ENCODE measurements at places on chromosomes 6 and 20.

DNA sequence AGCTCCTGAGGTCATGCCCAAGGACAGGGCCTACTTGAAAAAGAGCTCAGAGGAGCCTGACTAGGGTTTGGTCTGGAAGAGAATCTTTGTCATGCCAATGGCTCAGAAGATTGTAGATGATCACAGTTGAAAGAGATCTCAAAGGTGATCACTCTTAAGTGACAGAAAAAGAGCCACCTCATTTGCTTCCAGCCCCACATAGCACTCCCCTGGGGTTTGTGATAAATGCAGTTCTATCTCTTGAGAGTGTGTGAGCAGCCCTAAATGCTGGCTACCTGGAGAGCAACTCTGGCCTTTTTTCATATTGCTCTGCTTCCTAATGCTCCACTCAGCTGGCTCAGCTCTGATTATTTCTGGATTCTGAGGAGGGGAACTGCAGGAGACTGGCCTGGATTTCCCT lies 39.3 kb downstream of the KLHL32 start:
- DNase-seq: no peak

DNA sequence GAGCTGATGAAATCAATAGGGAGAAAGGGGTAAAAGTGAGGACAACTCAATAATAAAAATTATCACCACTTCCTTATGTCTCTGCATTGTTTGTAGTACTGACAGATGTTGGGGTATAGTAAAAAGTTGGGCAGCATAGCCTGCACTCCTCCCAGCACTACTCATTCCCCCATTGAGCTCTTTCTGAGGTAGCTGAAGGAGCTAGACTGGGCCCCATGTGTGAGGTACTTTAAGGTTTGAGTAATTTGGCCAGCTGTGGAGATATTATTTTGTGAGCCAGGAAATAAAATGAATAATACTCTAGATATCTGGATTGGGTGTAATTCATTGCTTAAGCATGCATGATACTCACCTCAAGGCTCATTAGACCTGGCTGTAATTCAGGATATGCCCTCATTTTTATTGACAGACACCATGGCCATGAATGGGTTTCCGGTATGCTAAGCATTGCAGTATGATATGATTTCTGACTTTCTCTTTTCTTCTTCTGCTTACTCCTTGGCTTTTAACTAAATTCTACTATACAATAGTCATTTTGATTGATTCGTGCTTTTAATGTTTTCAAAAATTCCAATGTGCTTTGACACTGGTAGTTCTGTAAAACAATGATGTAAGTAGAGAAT lies 283.9 kb upstream of the RIMS1 start:
- DNase-seq: no peak

DNA sequence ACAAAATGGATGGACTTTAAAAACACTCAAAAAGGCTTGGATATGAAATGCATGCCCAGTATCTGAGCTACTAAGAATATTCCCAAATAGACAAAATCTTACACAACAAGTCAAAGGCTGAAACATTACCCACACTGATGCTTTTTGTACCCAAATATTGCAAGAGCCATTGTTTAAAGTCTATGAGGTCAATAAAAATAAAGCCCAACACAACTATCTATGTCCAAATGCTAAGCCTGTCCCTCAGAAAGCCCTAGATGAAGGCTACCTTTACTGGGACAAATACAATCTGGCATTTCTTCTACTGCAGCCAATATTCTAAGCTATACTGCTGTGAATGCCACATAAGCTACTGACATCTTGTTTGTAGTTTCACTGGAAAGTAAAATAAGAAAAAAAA lies 54.3 kb downstream of the RALGAPA2 start:
- no peak for DNase-seq

GRCh38 chr20:39762716-39763115 lies 800.6 kb downstream of the DHX35 start:
- no peak for DNase-seq

DNA sequence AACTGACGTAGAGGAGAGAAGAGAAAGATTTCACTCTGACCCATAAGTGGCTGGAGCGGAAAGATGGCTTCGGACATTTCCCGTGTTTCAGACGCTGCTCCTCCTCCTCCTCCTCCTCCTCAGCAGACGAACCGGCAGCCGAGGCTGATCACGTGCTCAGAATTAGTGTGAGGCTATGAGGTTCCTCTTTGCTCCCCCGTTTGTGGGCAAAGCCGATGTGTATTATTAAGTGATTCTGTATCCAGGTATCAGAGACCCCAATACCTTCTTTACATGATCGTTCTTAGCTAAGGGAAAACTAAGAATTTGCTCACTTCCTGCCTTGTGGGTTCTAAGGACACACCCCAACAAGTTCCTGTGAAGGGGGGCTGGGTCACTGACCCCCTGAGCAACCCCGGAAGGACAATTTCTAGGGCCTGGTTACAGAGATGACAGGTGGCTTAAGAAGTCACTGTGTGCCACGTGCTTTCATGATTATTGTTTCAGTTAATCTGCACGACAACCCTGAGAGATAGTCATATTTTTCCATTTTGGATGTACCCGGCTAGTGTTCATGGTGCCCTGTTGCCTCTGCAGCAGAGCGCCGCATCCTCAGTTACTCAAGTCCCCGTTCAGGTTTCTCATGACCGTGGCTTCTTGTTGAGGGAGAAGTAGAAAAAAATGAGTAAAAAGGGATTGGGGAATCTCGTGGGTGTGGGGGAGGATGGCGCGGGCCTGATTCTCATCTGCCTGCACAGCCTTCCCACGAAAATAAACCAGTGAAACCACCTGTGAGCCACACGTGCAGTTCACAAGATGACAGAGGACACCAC lies 671.8 kb downstream of the QKI start:
- no peak for DNase-seq

DNA sequence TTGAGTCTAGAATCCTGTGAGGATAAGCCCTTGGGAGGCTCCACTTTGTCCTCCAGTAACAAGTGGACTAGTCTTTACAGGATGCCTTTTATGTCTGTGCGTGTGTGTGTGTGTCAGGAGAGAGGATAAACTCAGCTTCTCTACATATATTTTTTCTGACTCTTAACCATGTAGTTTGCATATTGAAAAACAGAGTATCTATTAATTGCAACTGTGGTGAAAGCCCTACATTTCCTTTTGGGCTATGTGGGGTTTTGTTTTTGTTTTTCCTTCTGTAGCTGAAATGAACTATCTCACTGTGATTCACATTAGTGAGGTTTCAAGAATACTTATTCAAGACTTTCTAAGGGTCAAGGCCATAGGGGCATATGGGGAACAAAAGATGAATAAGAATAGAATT lies 17.7 kb downstream of the TPBG start:
- no peak for DNase-seq

DNA sequence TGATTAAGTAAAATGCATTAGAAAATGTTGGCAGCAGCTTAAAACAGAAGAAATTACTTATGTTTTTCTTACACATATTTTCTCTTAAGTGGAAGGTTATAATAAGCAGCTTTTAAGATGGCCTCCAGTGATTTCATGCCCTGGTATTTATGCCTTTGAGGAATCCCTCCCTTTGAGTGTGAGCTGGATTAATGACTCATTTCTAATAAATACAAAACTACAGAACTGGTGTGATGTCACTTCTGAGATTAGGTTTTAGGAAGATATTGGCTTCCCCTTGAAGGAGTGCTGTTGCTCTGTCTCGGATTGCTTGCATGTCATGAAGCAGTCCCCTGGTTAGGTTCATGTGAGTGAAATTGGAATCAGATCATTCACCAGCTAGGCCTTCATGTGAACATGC lies 143.2 kb upstream of the EPHA7 start:
- DNase-seq: no peak

- DNase-seq: no peak
Measured at GRCh38 chr6:147905711-147906110, 397.2 kb downstream of the SAMD5 start.

- DNase-seq: no peak
Measured at GRCh38 chr6:97322811-97323210, 39.8 kb upstream of the MMS22L start.
